ENCODE measurements at places on chromosomes 2 and 18.

DNA sequence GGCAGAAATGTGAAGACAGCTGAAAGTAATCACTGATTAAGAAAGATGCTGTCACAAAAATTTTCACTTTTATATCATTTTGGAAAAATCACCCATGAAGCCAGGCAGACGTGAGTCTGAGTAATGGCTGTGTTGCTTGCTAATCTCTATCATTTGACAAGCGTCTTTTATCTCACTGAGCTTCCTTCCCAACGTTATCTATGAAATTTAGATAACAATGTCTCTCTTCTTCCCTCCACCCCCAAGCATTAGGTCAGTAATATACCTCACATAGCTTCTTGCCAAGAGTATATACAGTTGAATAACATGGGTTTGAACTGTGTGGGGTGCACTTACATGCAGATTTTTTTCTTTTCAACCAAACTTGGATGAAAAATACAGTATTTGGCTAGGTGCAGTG lies 388.6 kb upstream of the NRXN1 start:
- DNase-seq, result no peak

DNA sequence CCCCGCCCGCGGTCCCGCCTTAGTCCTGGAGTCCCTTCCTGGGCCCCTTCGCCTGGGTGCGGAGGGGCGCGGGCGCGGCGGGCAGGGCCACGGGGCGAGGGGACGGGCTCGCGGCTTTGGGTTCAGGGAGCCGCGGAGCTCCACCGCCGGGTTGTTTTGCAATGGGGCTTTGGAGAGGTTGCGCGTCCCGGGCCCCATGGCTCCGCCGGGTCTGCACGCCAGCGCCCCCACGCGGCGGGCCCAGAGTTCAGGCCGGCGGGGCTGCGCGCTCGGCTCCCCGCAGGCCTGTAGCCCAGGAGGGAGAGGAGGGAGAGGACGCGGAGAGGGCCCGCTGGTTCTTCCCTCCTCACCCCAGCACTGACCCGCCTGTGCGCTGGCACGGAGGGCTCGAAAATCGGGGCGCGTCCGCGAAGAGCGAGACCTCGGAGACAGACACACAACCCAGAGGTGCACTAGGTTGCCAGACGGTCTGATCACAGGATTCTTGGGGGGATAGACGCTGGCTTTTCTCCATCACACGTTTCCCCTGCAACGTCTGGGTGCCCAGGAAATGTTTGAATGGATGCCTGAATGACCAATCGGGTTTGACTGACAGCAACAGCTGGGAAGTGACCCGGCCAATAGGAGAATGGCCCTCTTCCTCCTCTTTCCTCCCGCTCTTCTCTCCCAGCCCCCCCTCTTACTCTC lies 4.9 kb upstream of the SIX2 start:
- no peak for DNase-seq

DNA sequence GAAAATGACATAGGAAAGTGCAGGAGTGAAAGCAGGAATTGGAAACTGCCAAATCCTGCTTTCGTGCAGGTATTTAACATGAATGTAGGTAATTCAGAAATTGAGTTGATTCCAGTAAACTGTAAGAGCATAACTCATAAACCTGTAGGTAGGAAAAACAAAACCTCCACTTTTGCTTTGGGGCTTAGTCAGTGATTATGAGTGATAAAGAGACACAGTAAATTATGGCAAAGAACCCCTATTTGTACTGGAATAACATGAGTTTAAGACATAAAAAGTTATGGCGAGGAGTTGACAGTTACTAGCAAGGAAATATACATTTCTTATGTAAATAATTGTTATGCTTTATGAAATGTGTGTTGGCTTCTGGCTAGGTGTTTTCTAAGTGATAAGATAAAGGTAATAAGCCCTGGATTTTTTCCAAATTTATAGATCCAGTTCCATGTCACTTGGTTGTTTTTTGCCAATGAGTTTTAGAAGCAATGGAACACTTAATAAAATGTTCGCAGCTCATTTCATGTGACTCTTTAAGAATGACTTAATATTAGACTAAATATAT lies 17.3 kb downstream of the MAP3K20 start:
- DNase-seq, result no peak

DNA sequence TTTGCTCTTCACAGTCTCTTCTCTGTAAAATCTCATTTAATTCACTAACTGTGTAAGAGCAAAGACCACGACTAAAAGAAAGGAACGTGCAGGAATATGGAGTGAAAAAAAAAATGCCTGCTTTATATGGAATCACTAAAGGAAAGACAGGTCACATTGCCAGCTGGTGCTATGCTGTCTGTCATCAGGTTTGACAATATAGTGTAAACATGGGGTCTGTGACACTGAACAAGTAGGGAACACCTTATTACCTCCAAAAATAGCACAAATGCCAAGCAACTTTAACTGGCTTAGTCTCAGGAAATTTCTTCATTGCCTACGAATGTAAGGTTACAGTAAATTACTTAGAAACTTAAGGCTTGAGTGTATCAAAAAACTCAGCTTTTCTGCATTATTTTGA lies 364.5 kb upstream of the LINC00305 start:
- DNase-seq, result no peak

DNA sequence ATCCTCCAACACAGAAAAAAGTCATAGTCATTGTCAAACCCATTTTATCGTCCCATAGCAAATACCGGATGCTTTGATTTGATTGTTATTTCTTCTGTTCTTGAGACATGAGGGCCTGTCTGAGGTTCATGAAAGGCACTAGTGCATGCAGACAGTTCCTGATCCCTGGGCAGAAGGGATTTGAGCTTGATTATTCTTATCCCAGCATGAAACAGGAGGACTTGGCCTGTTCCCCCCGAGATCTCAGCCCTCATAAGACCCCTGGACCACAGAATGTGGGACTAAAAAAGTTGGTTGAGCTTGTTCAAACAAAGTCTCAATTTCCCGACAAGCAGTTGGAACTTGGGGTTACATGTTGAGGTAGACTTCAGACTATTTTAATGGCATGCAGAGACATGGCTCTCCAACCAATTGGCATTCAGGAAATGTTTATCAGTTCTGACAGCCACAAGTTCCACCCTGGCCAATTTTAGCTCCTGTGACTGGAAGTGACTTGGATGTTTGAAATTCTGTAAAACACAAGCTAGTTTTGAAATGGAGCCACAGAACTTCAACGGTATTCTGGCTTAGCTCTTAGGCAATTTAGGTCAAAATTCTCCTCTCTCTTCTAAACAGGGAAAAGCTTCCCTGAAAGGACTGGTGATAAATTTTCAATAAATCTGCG lies 366.9 kb upstream of the SLC14A2 start:
- no peak for DNase-seq

DNA sequence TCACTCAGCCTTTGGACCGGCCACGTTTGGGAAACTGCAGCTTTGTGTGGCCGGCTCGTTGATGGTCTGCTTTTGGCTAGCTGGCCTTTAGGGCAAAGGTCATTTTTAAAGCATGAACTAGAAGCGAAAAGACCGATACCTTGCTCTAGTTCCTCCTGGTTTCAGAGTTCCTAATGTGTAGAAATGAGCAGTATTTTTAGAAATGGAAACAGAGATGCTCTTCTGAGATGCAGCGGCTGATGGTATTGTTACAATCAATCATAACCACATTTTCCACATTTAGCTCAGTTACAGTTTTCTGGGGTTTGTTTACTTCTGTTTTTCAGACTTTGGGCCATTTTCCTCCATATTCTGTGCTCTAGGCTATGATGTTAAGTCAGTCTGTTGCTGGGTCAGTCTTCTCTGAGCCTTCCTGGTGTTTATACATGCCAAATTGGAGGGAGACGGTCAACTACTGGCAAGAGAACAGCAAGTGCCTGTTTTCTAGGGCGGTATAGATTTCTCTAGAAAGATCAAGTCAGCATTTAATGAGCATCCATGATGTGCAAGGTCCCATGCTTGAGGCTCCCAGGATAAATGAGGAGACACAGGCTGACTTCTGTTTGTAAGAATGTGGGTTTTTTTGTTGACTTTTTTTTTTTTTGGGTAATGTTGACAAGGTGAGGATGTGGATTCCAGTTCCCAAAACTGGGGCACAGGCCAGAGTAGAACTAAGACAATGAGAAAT lies 28.0 kb downstream of the RNF144A start:
- no peak for DNase-seq

GRCh38 chr2:16816522-16816921 lies 150.9 kb upstream of the CYRIA start:
- no peak for DNase-seq

GRCh38 chr18:34576622-34577021 lies 133.5 kb upstream of the DTNA start:
- DNase-seq, result no peak

- no peak for DNase-seq
These were observed 94.3 kb downstream of the LIPG start for GRCh38 chr18:49656073-49656692.

DNA sequence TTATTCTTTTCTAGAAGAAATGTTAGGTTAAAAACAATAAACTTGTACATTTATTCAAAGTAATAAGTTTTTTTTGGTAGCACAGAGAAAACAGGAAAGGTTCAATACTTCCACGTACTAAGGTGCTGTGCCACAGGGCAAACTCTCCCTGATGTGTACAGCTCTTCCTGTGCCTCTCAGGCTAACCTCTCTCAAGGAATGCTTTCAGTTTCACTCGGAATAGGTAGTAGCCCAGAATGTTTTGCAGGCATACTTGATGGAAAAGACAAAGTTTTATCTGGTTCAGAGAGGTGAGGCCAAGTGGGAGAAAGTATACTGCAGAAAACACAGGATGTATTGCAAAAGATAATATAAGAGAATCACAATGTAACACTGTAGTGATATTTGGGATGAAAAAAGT lies 171.0 kb upstream of the ZFP36L2 start:
- DNase-seq, result no peak

DNA sequence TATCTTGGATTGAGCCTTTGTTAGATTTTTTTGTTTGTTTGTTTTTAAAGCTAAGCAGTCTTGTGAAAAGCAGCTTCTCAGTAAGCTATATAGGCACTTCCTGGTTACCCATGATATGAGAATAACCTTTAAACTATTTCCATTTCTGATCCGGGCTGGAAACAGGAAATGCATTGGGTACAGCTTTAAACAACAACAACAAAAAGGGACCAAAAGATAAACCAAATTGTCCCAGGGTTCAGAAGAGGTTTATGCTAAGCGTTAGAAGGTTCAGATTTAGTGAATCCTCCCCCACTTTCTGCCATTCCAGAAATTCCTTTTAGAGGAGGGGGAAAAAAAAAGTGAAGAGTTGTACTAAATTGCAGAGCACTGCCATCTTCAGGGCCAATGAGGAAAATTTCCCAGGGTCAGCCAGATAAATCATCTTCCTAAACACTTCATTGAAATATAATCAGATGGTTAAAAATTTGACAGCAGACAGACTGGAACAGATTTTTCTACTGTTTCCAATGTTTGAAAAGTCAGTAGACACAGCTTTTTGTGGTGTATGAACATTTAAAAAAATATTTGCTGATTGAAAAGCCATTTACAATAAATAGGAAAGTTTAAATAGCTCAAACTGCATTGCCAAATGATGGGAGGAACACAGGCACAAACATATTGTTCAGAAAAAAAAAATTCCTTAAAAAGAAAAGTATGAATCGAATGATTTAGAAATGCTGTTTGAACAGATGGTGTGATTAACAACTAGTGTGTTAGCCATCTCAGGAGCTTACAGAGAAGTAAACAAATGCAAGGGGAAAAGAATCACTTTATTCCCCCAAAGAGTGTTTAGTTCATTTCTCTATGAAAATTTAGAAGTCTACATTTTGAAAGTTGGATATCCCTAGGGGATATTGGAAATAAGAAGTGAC lies 189.9 kb upstream of the TANK start:
- DNase-seq, result no peak

DNA sequence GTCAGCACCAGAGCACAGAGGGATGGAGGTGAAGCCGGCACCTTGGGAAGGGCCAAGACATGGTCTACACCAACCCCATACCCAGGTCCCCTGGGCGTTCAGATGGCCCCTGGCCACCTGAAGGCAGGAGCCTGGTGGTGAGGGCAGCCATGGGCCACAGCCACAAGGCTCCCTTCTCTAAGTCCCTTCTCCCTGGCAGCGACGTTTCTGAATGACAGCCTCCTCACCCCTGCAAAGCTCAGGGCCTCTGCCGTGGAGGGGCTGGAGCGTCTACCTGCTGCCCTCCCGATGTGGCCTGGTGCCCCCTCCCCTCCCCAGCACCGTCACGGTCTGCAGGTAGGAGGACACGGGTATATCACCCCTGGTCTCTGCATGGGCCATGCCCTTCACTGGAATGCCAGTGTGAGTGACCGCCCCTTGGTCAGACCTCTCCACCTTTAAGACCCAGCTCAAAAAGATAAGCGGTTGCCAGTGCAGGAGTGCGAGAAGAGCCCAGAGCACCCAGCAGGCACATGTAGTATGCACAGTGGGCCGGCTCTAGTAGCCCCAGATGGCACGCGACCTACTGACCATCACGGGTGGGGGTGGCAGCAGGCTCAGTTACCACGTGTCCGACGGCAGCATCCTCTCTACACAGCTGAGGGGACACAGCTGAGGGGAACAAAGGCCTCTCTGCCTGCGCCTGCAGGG lies 46.6 kb downstream of the HS6ST1 start:
- no peak for DNase-seq

GRCh38 chr2:229665158-229665557 lies 49.2 kb downstream of the DNER start:
- no peak for DNase-seq

- no peak for DNase-seq
These were observed 199.3 kb downstream of the ZNF407 start for GRCh38 chr18:74796841-74797576.
